Activated effector memory CD4-positive, alpha-beta T cell treated with anti-CD3 and anti-CD28 coated beads, Interleukin-2, amount 50 U/mL, for 16 hours (primary cell): ENCODE measurements at places on chromosomes 4 and X.

GRCh38 chr4:5693871-5694270, 14.5 kb downstream of the EVC2 start:
- DNase-seq: no peak

- DNase-seq: no peak
Observed at GRCh38 chr4:39357002-39357401, 9.2 kb downstream of the RFC1 start.

- DNase-seq: peak; percentile 30
Observed at GRCh38 chr4:7414046-7414445, 20.7 kb downstream of the PSAPL1 start.

DNA sequence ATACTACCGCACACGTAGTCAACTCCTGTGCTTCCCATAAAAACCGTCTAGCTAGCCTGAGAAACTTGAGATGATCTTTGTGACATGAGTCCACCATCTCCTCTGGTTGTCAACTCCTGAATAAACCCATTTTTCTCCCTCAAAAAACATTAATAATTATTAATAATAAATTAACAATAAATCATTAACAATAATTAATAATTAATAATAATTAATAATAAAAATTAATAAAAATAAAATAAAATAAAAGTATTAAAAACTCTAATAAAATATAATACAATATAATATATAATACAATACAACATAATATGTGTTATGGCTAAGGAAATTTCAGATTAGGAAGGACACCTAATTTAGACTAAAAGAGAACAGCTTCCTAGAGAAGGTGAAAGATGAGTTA, 20.7 kb upstream of the TMPRSS11E start:
- no peak for DNase-seq
